NCI-H1436 (cell line): ENCODE measurements at places on chromosomes 3 and 15.

- DNase-seq = no peak
Measured at GRCh38 chr3:194723846-194724618, 38.3 kb downstream of the FAM43A start.

DNA sequence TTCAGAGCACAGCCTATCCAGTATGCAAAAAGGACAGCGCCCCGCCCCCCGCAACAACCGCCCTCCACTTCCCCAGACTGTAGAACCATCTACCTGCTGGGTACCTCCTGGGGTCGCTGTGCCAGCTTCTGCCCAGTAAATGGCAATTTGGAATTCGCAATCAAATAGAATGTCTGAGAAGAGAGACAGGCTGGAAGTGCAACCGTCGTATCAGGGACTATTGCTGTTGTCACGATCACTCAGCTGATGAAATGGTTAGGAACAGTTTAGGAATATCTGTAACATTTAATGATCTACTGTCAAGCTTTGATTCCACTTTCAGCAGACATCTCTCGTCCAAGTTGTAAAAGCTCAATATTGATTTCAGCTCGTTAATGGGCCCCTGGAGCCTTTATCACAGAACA lies 13.3 kb upstream of the PARL start:
- no peak for DNase-seq

- DNase-seq = peak; percentile 68
Measured at GRCh38 chr3:141051443-141052200, 475 bp downstream of the SPSB4 start.

DNA sequence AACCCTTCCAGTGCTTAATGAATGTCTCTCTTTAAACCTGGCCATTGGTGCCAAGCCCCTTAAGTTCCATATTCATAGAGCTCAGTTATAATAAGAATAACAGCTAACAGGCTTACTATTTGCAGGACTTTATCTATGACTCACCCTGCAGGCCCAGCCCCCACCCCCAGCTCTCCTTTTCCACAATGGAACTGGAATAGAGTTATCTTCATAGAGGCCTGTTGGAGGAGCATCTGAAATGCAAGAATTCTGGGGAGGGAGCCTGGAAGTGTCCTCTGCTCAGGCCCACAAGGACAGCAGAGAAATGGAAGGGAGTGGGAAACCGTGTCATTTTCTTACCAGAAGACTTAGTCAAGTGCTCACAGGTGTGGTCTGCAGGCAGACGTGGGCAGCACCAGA lies 52.8 kb downstream of the SEMA5B start:
- DNase-seq = no peak

DNA sequence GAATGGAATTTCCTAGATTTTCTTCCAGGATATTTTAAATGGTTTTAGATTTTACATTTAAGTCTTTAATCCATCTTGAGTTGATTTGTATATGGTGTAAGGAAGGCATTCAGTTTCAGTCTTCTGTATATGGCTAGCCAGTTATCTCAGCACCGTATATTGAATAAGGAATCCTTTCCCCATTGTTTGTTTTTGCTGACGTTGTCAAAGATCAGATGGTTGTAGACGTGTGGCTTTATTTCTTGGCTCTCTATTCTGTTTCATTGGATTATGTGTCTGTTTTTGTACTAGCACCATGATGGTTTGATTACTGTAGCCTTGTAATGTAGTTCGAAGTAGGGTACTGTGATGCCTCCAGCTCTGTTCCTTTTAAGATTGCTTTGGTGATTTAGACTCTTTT lies 325.7 kb upstream of the EPHA6 start:
- no peak for DNase-seq

GRCh38 chr3:171266034-171266739 lies 194.0 kb downstream of the TNIK start:
- no peak for DNase-seq

- no peak for DNase-seq
Measured at GRCh38 chr15:69313432-69314000, 14.8 kb downstream of the PAQR5 start.

DNA sequence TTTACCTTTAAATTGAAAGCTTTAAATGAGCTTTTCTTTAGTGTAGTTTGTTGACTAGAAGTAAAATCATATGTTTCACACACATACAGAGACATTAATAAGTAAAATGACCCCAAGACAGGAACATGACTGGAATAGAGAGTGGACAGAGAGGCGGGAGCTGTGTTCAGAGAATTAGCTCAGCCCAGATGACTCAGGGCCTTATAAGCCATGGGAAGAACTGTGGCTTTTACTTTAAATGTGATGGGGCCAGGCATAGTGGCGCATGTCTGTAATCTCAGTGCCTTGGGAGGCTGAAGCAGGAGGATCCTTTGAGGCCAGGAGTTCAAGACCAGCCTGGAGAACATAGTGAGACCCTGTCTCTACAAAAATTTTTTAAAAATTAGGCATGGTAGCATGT lies 26.7 kb downstream of the SACM1L start:
- no peak for DNase-seq

GRCh38 chr3:5058471-5058951 lies 63.6 kb upstream of the ARL8B start:
- DNase-seq = no peak

DNA sequence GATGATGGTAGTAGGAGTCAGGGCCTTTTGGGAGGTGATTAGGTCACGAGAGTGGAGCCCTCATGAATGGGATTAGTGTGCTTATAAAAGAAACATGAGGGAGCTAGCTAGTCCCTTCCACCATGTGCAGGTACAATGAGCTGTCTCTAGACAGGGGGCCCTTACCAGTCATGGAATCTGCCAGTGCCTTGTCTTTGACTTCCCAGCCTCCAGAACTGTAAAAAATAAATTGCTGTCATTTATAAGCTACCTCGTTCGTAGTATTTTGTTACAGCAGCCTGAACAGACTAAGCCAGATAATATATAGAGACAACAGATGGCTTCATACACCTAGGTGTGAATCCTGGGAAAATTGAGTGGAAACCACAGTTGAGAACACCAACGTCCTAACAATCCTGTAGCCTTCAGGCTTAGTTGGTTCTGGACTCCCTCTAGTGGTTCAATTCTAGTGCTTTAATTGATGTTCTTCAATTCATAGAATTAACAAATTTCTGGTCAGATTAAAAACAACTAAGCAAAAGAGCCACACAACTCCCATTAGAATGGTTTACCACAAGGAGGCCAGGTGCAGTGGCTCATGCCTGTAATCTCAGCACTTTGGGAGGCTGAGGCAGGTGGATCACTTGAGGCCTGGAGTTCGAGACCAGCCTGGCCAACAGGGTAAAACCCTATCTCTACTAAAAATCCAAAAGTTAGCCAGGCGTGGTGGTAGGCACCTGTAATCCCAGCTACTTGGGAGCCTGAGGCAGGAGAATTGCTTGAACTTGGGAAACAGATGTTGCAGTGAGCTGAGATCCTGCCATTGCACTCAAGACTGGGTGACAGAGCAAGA lies 21.3 kb upstream of the GATM start:
- DNase-seq = peak; percentile 42

- no peak for DNase-seq
Measured at GRCh38 chr15:42279234-42279723, 6.0 kb upstream of the TMEM87A start.

DNA sequence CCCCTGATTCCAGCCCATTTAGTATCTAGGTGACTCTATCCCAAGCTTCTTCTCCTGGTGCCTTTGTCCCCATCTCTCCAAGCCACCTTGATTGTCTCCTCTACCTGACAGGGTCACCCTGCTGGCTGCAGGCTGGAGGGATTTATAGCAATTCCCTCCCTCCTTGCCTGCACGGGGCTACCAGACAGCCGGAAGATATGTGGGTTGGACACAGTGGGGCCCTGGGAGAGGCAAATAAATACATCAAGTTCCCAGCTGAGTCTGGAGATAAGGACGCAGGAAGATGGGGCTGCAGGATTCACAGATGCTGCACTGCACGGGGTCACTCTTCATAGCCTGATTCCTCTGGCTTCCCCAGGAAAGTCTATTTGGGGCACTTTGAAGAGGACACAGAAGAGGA lies 9.3 kb upstream of the ISLR2 start:
- DNase-seq = no peak

- DNase-seq = no peak
Measured at GRCh38 chr3:40768536-40768935, 243.8 kb downstream of the ZNF621 start.

- DNase-seq = no peak
Measured at GRCh38 chr15:38652998-38653397, 88.4 kb upstream of the RASGRP1 start.

DNA sequence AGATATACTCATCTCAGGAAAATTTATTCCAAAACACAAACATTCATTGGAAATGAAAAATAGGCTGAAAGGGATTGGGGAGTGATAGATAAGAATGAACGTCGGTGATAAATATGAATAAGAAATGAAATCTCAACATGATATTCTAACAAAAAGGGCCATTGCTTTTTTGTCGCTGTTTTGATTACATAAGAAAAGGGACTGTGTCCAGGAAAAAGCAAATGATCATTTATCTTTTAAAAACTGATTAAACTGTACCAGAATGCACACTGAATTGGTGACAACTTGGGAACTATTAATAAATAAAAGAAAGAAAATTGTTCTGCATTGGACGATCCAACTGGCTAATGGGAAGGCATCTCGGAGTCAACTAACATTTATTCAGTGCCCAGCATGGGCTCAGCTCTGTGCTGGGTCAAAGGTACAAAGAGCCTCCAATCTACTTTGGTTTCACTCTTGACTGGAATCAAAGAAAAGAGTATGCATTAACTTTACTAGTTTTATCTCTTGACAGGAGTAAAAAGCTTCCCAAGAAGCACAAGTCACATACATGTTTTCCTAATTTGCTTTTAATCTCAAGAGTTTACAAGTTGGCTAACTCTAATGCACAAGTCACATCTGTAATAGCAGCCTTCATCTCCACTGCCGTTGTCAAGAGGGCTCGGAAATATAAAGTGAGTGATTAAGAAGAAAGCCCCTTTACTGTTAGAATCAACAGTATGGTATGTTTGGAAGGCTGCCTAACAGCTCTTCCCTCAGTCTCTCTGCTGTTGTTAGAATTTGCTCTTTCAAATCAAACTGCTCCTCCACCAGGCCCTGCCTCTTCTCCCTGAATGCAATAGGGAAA lies 280.0 kb downstream of the IGSF11 start:
- DNase-seq = no peak

DNA sequence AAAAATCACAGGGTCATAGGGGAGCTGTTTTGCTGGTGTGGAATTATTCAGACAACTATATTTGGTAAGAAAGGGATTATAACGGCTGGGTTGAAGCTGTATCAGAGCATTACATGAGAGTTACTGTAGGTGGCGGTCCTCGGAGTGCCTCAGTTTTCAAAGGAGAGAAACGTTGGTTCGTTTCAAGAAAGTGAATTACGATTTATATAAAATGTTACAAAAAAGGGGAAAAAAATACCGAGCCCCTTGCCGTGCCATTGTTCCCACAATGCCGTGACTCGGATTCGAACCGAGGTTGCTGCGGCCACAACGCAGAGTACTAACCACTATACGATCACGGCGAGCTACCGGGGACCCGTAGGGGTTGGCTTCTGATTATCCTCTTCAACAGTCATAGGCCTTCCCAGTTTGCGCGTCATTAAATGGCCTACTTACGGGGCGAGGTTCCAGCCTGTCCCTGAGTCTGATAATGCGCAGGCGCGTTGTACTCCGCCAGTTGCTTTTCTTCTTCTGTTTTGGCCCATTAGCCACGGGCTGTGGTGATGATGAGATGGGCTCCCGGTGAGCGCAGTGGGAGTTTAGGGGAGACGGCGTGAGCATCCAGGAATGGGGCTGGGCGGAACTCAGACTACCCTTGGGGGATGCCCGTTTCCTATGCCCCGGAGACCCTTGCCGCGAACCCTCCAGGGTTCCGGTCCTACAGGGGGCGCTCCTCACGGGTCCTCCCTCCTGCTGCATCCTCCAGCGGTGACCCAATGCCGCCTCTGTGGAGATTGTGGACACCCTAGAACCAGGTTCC lies 10.8 kb upstream of the SHF start:
- peak; percentile 91 for DNase-seq

GRCh38 chr3:73094129-73094528 lies 32.7 kb downstream of the EBLN2 start:
- no peak for DNase-seq

DNA sequence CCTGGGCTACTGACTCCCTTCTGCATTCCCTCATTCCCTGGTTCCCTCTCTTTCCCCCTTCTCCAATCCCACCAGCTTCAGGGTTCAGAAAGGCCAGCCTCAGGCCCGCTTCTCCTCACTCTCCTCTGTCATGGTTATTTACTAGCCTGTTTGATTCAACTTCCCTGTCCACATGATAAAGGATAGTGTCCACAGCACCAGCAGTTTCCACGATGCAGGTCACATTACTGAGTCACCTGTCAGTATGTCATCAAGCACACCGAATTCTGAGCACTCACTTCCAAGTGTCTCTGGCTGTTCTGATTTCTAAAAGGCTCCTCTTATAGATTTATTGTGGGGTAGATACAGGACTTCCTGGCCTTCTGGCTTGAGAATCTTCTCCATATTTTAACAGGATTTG lies 96.6 kb upstream of the CTNNB1 start:
- no peak for DNase-seq

- DNase-seq = peak; percentile 4
Measured at GRCh38 chr3:59809710-59810444, 760.1 kb upstream of the CFAP20DC start.

DNA sequence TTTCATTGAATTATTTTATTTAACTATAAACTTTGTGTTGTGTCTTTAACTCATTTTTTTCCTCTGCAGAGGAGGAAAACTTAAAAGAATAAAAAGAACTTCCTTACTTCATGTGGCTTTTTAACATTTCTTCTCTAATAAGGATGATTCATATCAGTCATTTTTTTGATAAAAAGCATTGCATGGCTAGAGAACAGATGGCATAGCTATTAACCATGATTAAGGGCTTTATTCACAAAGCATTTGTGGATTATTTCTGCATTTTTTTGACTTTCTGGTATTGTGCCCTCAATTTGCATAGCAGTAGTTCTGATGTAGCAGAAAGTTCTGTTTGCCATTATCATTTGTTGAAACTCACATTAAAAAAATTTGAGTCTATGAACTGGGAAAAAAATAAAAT lies 540.8 kb downstream of the SI start:
- no peak for DNase-seq

- DNase-seq = no peak
Measured at GRCh38 chr3:5239602-5240001, 52.1 kb downstream of the EDEM1 start.
